Stimulated activated CD8-positive, alpha-beta memory T cell treated with anti-CD3 and anti-CD28 coated beads, Interleukin-4, amount 100 ng/mL, for 4 hours (primary cell): ENCODE measurements at places on chromosomes 6 and 20.

GRCh38 chr20:39853050-39853449 lies 836.0 kb downstream of the MAFB start:
- no peak for DNase-seq

DNA sequence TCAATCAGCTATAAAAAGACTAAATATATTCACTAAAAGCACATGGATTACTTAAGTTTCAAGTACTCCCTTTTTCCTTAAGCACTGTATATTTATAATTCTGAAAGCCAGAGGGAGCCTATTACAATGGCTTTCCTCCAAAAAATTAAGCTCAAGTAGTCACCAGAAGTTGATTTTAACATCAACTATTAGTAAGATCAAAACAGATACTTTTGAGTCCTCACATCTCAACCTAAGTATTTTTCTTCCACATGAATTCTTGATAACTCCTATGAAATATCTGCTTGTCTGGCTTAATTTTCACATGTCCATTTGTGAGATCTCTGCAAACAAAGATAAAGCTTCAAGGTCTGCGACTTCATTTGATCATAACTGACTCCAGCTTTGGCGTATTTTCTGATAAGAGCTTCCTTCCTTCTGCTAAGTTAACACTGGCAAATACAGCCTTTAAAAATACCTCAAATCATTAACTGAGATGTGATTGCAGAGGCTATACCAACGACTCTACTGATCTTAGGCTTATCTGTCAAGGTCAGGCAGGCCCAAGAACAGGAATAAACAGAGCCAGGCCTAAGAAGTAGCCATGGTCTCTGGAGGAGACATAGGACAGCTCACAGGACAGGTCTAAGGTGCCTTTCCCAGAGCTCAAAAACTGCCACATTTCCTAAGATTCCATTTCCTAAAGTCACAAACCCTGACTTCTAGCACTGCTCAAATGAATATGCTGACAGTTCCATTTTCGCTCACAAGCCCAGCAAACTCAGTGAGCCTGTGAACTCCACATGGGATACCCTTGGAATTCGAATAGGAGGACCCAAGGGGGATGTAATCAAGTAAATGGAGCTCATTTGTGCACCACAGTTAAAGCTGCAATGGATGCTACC lies 10.0 kb downstream of the SNX5 start:
- DNase-seq, result no peak

DNA sequence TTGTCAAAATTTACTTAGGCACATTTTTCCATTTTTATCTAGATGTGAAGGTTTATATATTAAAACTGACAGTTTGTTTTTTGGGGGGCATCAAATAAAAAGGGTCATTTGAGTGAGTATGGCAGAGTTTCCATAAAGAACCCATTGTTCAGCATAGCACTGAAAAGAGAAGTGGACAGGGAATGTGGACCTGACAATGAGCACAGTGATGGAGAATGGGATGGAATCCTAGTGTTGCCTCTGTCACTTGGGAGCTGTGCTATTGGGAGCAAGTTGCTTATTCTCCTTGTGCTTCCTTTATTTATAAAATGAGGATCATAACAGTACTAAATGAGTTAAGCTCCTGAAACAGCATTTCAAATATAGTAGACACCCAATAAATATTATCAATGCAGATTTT lies 130.7 kb upstream of the SIM1 start:
- no peak for DNase-seq

DNA sequence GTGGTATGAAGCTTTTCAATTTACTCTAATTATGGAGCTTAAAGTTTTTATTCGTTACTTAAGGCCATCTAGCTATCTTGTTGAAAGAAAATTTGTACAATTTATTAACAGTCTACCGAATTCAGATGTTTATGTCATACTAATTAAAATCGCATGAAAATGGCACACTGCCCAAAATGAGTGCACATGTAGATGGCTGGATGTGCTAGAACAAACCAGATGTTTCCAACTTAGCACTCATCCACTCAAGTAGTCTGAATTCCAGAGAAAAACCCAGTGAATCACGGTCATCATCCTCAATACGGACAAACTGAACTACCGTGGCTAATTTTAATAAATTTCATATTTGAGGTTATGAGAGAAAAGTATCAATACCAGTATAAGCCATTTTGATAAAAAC lies 70.4 kb downstream of the COL12A1 start:
- DNase-seq, result no peak

GRCh38 chr6:160222491-160222890 lies 36.1 kb downstream of the SLC22A2 start:
- no peak for DNase-seq
